ENCODE measurements at places on chromosomes 11 and 22. TPM values are rescaled to one million over a fixed set of nuclear protein-coding genes. Genes with fewer than 3 reads are reported as not detected.

PDGFB gene
- polyA plus RNA-seq: 13.3 TPM

ZNF214 gene
- polyA plus RNA-seq: 11.8 TPM

TPBGL gene
- 0.14 TPM for polyA plus RNA-seq

GRCh38 chr11:36453678-36454077, 56.4 kb downstream of the TRAF6 start:
- DNase-seq: no peak

DNA sequence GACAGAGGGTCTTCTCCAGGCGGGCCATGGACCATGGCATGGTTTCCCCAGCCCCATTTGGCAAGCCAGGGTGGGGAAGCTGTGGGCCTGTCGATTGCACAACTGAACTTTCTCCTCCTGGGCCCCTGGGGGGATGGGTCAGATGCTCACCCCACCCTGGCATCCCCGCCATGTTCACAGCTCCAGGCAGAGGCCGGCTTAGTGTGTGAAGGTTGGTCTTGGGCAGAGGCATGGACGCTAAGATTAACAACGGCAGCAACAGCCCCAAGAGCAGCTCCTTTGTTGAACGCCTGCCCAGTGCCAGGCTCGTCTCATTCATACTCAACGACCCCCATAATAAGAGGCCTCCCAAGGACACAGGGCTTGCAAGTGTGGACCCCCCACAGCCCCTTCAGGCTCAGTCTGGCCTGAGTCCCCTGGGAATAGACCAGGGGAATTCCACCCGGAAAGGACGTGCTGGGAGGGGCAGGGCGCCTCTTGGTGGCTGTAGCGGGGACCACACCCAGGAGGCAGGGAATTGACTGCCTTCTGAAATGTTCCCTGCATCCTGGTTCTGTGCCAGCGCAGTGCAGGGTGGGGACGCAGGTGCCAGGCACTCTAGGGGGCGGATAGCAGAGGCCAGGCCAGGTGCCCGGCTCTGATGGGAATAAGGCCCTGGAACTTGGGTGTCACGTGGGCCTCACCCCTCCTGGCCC, 8.3 kb downstream of the TSPO start:
- DNase-seq: no peak

GRCh38 chr22:48192920-48193319, 1430.5 kb downstream of the TBC1D22A start:
- DNase-seq: no peak

DNA sequence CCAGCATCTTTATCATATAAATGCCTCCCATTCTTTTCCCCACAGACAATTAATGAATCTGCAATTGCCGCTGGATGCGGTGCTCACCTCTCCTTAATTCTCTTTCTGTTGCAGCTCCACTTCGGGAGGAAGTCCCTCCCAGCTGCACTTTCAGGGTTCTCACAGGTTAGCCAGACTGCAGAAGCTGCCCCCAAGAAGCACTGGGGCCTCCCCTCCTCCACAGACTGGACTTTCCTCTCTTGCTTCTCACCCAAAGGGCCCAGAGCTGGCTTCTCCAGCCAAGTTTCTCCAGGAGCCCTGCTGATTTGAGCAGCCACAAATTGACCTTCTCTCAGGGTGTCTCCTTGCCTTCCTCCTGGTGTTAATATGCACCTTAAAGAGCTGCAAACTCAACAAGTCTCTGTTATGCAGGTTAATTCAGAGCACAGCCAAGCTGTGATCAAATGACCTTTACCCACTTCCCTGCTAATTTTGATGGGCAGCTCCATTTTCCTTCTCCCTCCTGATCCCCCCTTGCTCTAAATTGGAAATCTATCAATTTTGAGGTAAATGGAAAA, 298.9 kb downstream of the BUD13 start:
- DNase-seq: no peak

DNA sequence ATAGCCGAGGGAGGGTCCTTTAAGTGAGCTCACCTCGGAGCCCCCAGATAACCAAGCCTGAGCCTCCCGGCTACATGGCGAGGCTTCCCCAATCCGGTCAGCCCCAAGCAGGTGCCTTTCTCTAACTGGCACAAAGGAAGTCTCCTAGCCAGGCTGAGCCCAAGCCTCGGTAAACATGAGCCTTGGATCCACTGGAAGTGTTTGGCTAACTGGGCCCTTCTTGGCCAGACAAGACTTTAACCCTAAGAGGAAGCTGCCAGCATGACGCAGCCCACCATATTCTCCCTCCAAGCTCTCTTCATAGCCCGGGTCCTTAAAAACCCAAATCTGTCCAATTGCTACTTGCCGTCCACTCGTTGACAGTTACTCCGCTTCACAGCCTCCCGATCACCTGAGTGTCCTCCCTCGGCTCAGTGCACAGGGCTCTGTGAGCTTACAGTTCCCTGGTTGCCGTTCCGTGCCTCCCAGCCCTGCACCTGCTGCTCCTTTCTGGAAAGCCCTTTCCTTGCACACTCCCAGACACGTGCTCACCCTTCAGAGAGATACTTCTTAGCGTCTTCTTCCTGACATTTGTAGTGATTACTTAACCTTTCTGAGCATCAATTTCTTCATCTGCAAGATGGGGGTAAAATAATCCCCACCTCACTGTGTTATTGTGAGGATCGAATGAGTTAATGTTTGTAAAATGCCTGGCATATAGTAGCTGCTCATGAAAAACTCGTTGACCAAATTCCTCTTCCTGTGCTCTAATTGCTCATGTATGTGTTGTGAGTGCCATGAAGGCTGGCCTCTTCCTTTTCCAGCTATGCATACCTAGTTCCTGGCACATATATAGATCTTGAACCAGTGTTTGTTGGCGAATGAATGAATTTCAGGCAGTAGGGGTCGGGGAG, 25.6 kb downstream of the TXN2 start:
- DNase-seq: no peak

Measured in right renal cortex interstitium (tissue), 3 donors.